ENCODE measurements at places on chromosomes 7 and 10. TPM values are rescaled to one million over a fixed set of nuclear protein-coding genes. Genes with fewer than 3 reads are reported as not detected.

The PPP1R9A gene
- not detected for total RNA-seq

The BMI1 gene
- 34.8 TPM for total RNA-seq

The ADAM22 gene
- 0.24 TPM for total RNA-seq

The MYO1G gene
- not detected for total RNA-seq

The KNDC1 gene
- total RNA-seq = not detected

The TMEM236 gene
- 0.18 TPM for total RNA-seq

The WNT8B gene
- not detected for total RNA-seq

The ANKRD2 gene
- total RNA-seq = 0.95 TPM

The IL6 gene
- 30.2 TPM for total RNA-seq

The EXOSC1 gene
- 36.2 TPM for total RNA-seq

The PON1 gene
- not detected for total RNA-seq

The GJD4 gene
- total RNA-seq = not detected

The DENND2A gene
- total RNA-seq = 0.50 TPM

The FAM171A1 gene
- total RNA-seq = 32.9 TPM

The TBATA gene
- not detected for total RNA-seq

The EN2 gene
- not detected for total RNA-seq

The GIMAP2 gene
- not detected for total RNA-seq

The NEBL gene
- total RNA-seq = not detected

The STEAP1B gene
- 60.3 TPM for total RNA-seq

The ATP5F1C gene
- total RNA-seq = 306 TPM

The SLC29A4 gene
- 1.7 TPM for total RNA-seq

The KIAA1217 gene
- total RNA-seq = 1.8 TPM

The SPDYE5 gene
- not detected for total RNA-seq

The HOXA6 gene
- total RNA-seq = 2.0 TPM

The LIPA gene
- 143 TPM for total RNA-seq

Data from HFFc6 (cell line).